Activated CD4-positive, alpha-beta memory T cell treated with anti-CD3 and anti-CD28 coated beads, Interleukin-2, amount 10 ng/mL, durations not matched to agents 7 days and 5 days (primary cell): ENCODE measurements at places on chromosomes 11 and 22.

DNA sequence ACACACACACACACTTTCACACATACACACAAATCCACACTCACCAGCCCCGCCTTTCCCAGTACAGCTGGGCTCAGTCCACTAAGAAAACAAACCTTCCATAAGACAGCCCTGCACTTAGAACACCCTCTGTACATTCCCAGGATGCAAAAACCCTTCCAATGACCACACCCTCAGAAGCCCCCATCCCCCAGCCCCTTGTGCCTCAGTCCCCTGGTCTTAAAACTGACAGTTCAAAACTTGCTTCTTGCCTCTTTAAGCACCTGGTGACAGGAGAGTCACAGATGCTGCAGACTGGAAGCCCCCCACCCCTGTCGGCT, 23.0 kb downstream of the APLNR start:
- no peak for DNase-seq

DNA sequence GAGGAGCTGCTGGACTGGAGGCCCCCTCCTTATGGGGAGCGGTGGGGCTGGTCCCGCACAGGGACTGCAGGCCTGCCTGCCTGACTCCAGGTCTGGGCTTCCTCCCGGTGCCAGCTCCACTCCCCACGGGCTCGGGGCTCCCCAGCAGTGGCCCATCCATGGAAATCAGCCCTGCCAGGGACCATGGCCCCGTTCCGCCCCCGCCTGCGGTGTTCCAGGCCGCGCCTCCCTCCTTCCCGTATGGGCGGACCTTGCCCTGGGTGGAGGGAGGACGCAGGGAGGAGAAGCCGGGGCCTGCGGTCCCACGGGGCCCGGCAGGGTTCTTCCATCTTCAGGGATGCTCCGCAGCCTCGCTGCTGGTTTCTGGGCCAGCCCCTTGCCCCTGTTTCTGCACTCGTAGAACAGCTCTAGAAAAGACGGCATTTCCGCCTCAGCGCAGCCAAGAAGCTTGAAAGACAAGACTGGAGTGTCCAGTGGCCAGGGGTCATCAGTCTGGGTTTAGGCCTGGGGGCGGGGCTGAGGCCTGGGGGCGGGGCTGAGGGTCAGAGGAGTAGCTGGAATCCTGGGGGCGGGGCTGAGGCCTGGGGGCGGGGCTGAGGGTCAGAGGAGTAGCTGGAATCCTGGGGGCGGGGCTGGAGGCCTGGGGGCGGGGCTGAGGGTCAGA, 1330.6 kb downstream of the BRD1 start:
- no peak for DNase-seq

- DNase-seq: no peak
Measured at GRCh38 chr22:28141614-28142013, 222.6 kb upstream of the PITPNB start.

DNA sequence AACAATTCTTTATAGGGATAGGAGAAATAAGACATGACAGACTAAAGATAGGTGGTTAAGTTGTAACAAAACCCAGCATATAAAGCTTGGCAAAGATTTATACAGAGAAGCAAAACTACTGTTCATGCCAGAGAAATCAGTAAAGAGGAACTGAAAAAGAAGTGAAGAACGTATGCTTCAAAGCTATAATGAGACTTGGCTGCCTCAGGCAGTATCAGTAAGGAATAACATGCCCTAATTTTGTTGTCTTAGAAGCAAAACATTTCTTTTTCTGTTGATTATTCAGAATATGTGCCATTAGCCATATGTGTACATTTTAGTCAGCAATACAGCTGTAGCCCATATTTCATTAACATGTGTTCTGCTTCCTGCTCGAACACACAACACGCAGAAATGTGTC, 403.2 kb downstream of the NELL1 start:
- no peak for DNase-seq

DNA sequence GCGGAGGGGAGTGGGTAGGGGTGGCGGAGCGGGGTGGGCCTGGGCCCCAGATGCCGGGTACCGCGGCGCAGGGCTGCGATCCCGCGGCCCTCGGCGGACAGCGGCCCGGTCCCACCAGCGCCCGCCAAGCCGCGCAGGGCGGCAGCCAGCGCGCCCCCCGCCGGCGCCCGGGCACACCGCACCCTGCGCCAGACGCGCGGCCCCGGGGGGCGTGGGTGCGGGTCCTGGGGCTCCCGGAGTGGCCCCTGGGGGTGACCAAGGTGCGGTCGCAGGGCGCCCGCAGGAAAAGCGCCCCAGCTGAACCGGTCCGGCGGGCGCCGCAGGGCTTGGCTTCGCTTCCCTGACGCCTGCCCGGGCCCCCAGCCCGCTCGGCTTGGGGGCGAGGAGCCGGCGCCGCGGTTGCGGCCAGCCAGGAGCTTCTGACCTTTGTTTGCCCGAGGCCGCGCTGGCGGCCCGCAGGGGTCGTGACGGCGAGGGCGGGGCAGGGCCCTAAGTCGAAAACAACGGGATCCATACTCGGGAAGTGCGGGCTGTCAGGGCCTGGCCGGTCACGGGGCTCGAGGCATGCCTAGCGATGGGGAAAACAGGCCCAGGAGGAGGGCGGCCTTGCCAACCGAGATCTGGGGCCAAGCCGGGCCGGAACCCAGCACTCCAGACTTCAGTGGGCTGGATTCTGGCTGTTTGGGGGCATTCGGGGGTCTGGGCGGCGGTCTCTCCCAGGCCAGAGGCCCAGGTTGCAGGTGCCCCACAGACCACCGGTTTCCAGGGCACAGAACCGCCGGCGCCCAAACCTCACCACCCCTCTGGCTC, 581 bp upstream of the AP5B1 start:
- DNase-seq: no peak

GRCh38 chr22:22955866-22956535, 68.4 kb downstream of the IGLL5 start:
- peak; percentile 75 for DNase-seq

DNA sequence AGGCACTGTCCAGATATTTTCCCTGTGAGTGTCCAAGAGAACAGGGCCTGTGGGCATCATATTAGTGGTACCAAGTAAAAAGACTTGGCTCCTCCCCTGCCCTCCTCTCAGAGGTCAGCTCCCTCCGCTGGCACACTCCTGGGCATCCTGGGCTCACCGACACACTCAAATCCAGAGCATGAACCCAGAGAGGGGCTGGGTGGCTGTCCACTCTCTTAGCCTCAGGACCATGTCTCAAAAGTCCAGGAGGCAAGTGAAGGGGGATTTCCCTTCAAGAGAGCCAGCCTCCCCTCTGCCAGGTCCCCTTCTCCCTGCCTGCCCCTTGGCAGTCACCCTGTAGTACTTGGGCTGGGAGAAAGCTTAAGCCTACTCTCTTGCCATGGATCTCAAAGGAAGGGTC, 10.3 kb downstream of the BCL9L start:
- no peak for DNase-seq
